Sigmoid colon (tissue), 7 donors: ENCODE measurements at places on chromosomes 5 and 9. TPM values are rescaled to one million over a fixed set of nuclear protein-coding genes. Genes with fewer than 3 reads are reported as not detected.

Gene SLC27A4
- total RNA-seq, result 11.8 TPM

Gene SLC6A7
- total RNA-seq, result not detected

Gene KIF12
- not detected for total RNA-seq

Gene FAM221B
- not detected for total RNA-seq

Gene RASEF
- total RNA-seq, result 0.16 TPM

Gene SPINK5
- not detected for total RNA-seq

Gene NTNG2
- 6.0 TPM for total RNA-seq

Gene RNF180
- total RNA-seq, result 23.9 TPM

Gene FAXDC2
- total RNA-seq, result 96.1 TPM

Gene FAM78A
- total RNA-seq, result 3.0 TPM

Gene PAEP
- not detected for total RNA-seq

Gene ARID3C
- total RNA-seq, result not detected

Gene TAS2R1
- total RNA-seq, result not detected

- no peak for DNase-seq
- no peak overlapping the region for H3K4me3 ChIP-seq
Observed at GRCh38 chr9:85516976-85517637, 224.6 kb downstream of the AGTPBP1 start.

DNA sequence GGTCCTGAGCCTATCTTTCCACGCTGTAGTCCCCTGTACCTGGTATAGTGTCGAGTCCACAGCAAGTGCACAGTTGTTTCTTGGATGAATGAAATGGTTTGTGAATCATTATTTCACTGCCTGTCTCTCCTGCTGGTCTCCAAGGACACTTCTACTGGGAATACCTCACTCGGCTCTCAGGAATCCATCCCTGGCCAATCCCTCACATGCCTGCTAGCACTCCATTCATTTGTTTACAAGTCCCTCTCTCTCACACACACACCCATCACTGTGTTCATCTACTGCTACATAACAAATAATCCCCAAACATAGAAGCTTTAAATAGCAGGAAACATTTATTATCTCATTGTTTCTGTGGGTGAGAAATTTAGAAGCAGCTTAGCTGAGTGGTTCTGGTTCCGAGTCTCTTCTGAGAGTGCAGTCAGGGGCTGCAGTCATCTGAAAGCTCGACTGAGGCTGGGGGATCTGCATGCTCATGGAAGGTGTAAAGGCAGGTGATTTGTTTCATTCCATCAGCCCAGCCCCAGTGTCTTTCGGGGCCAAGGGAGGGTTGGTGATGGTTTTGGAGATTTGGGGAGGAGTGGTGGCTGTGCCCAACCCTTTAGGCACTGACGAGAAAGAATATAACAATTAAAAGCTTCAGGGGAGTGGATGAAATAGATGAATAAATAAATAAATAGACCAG is 132.7 kb upstream of the IER5L start:
- no peak overlapping the region for H3K4me3 ChIP-seq
- H3K27ac ChIP-seq, result no peak overlapping the region
- H3K27me3 ChIP-seq, result no peaks in the 10 kb centered on the region
- no peaks in the 10 kb centered on the region for H3K4me1 ChIP-seq
- no peaks in the 10 kb centered on the region for H3K36me3 ChIP-seq

GRCh38 chr9:27561685-27562084 is 11.6 kb downstream of the C9orf72 start:
- H3K4me3 ChIP-seq, result no peak overlapping the region
- H3K27me3 ChIP-seq, result no peaks in the 10 kb centered on the region
- H3K4me1 ChIP-seq, result no peaks in the 10 kb centered on the region
- peaks cover 17% of the 10 kb centered on the region for H3K36me3 ChIP-seq

DNA sequence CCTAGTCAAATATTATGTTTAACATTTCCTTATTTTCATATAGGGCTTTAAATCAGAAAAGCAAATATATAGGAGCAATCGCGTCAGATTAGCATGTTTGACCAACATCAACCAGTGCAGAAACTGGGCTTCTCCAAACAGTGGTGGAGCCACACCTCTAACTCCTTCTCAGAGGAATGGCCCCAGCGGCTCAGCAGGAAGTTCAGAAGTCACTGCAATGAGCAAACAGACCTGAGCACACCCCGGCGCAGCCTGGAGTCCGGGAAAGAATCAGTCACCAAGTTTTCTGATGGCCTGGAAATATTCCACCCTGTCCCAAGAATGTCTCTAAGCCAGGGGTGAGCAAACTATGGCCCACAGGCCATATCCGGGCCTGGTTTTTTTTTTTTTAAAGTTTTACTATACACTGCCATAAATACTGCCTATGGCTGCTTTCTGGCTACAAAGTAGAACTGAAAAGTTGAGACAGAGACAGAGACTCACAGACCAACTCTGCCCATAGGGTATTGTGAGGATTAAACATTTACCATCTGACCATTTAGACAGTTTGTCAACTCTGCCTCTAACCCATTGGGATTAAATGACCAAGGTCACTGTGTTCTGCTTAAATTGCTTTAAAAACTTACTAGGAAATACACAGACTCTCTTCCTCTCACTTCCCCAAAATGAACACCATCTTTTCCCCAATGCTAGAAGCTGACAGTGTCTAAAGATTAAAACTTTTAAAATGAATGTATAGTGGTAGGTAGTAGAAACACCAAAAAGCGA is 5.4 kb downstream of the GOLM1 start:
- no peak overlapping the region for H3K4me3 ChIP-seq
- no peaks in the 10 kb centered on the region for H3K27me3 ChIP-seq
- H3K4me1 ChIP-seq, result peaks cover 9% of the 10 kb centered on the region
- H3K36me3 ChIP-seq, result no peaks in the 10 kb centered on the region
- DNase-seq, result no peak

- H3K27me3 ChIP-seq, result no peaks in the 10 kb centered on the region
- H3K27ac ChIP-seq, result peak overlapping the region; percentile 98
- H3K4me1 ChIP-seq, result peaks cover 78% of the 10 kb centered on the region
- H3K4me3 ChIP-seq, result peak overlapping the region; percentile 86
- peak; percentile 79 for DNase-seq
Observed at GRCh38 chr9:128552744-128553440, 505 bp downstream of the SPTAN1 start.

DNA sequence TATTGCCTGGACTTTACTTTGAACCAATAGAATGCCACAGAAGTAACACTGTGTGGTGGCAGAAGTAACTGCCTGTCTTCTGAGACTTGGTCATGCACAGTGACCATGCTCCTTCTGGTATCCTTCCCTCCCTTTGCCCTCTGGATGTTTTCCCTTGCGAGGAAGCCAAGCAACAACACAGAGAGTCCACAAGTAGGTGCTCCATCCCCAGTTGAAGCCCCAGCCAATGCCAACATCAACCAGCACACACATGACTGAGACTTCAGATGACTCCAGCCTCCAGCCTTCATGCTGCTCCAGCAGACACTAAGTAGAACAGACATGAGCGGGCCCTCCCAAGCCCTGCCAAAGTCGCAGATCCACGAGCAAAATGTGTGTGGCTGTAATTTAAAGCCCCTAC is 129.6 kb downstream of the EPB41L4A start:
- no peaks in the 10 kb centered on the region for H3K36me3 ChIP-seq
- no peaks in the 10 kb centered on the region for H3K4me1 ChIP-seq
- DNase-seq, result no peak
- no peak overlapping the region for H3K4me3 ChIP-seq

DNA sequence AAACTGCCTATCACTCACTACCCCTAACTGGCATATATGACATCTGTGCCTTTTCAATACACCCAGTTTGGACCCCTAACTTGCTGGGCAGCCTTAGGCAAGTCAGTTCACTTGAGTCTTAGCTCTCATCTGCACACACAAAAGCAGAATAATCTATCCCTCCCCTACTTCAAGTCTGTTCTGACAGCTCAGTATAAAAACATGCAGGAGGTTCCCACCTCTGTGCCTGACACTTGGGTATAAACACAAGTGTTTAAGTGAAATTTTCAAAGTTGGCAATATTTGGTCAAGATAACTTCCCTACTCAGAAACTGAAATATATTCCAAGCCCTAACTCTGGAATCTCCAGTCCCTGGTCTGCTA is 12.6 kb downstream of the HNRNPH1 start:
- H3K4me3 ChIP-seq, result no peak overlapping the region
- no peaks in the 10 kb centered on the region for H3K4me1 ChIP-seq
- peaks cover 28% of the 10 kb centered on the region for H3K36me3 ChIP-seq

DNA sequence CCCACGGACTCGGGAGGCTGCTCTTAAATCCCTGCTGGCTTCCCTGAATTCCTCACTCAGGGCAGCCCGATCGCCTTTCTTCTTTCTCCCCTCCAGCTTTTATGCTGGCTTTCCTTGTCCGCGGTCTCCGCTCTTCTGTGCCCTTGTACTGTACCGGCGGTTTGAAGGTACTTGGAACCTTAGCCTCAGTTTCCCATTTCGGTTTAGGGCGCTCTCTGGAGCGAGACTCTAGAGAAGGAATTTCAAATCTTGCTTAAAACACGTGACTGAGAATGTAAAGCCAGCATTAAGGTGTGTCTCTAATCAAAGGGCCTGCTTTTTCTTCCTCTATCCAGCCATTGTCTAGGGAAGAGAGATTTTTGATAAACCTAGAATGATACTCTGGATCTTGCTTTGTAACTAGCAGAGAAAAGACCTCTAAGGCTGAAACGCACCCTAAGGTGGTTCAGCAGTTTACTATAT is 650 bp downstream of the GPR107 start:
- H3K27ac ChIP-seq, result peak overlapping the region; percentile 89
- H3K4me3 ChIP-seq, result peak overlapping the region; percentile 91
- no peaks in the 10 kb centered on the region for H3K36me3 ChIP-seq
- peaks cover 39% of the 10 kb centered on the region for H3K4me1 ChIP-seq

DNA sequence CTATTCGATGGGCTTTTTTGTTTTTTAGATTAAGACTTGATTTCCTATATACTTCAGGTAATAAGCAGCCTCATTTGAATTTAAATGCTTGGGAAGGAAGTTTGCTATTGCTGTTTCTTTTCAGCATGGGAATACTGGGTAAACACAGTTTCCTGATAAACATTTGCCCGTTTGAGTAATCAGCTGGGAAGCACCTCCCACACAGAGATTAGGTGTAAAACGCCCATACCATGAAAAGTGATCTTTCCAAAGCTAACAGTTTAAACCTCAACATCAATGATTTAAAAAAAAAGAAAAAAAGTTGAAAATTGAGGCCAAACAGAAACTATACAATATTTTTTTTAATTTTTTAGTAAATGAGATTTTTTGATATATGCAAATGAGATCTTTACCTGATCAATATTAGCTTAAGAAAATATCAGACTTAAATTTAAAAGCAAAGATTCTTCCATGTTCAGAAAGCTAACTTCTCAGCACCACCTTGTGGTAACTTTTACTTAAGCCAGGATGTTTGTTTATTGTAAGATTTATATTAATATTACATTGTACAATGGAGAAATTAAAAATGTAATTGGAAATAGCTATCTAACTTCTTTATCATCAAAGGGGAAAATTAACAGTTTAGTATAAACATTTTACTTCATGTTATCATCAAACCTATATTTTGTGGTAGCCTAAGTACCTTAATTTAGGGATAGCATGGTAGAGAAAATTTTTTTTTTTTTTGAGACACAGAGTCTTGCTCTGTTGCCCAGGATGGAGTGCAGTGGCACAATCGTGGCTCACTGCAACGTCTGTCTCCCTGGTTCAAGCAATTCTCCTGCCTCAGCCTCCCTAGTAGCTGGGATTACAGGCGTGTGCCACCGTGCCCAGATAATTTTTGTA is 39.8 kb downstream of the F2RL2 start:
- H3K4me3 ChIP-seq, result no peak overlapping the region
- no peaks in the 10 kb centered on the region for H3K36me3 ChIP-seq
- DNase-seq, result no peak
- no peaks in the 10 kb centered on the region for H3K27me3 ChIP-seq
- no peak overlapping the region for H3K27ac ChIP-seq

DNA sequence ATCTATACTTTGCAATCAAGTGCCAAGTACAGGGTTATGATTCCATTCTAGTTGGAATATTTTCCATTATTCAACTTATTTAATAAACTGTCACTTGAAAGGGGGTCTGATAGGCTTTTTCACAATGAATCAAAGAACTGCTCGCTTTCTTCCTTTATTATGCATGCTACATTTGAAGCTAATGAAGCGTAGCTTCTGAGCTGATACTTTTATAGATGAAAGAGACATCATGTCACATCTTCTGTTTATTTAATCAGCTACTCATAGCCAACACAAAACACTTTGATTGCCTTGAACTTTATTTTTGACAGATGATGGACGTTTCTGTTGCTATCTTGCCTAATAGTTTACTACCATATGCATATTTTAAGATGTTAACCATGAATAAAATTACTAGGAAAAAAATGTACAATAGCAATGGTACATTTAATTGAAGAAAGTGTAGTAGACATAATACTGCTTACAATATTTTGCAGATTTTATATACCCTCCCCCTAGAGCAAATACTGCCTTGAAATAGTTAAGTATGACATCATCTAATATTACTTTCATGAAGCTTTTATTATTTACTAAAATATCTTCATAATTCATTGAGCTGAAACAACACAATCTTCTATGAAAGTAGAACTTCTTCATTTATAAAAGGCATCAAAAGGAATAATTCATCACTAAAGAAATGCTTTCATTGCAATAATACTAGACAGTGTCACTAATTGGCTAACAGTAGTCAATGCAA is 529.3 kb upstream of the TYRP1 start:
- no peak overlapping the region for H3K27ac ChIP-seq
- H3K4me1 ChIP-seq, result no peaks in the 10 kb centered on the region
- H3K36me3 ChIP-seq, result no peaks in the 10 kb centered on the region
- H3K27me3 ChIP-seq, result no peaks in the 10 kb centered on the region

DNA sequence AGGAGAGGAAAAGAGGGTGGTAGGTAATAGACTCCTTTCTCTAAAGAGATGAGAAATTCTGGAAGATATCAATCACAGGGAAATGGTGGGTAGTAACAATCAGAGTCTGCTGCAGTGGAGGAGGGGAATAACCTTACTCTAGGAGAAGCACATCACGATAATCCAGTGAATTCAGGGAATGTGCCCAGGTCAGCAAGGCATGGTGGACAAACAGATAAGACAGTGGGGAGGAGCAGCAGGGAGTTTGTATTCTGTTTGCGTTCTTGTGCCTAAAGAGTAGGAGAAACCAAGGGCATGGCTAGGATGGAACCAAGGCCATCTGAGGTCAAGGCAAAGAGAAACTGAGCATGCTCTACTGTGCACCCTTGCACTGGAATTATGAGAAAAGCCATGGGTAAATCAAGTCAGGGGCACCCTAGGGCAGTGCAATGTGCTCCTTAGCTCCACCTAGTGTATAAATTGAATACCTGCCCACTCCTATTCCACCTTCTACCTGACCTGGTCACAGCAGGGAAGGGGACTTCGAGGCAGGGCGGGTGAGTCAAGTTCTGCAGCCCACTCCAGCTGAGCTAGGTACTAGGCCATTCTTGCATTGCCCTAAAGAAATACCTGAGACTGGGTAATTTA is 31.6 kb downstream of the RETREG1 start:
- H3K27ac ChIP-seq, result no peak overlapping the region
- no peak overlapping the region for H3K4me3 ChIP-seq
- H3K27me3 ChIP-seq, result no peaks in the 10 kb centered on the region
- no peak for DNase-seq
